Neural progenitor cell (in vitro differentiated cells): ENCODE measurements at places on chromosomes 6 and 20.

- DNase-seq = no peak
Observed at GRCh38 chr6:45921691-45922281, 93.9 kb downstream of the CLIC5 start.

DNA sequence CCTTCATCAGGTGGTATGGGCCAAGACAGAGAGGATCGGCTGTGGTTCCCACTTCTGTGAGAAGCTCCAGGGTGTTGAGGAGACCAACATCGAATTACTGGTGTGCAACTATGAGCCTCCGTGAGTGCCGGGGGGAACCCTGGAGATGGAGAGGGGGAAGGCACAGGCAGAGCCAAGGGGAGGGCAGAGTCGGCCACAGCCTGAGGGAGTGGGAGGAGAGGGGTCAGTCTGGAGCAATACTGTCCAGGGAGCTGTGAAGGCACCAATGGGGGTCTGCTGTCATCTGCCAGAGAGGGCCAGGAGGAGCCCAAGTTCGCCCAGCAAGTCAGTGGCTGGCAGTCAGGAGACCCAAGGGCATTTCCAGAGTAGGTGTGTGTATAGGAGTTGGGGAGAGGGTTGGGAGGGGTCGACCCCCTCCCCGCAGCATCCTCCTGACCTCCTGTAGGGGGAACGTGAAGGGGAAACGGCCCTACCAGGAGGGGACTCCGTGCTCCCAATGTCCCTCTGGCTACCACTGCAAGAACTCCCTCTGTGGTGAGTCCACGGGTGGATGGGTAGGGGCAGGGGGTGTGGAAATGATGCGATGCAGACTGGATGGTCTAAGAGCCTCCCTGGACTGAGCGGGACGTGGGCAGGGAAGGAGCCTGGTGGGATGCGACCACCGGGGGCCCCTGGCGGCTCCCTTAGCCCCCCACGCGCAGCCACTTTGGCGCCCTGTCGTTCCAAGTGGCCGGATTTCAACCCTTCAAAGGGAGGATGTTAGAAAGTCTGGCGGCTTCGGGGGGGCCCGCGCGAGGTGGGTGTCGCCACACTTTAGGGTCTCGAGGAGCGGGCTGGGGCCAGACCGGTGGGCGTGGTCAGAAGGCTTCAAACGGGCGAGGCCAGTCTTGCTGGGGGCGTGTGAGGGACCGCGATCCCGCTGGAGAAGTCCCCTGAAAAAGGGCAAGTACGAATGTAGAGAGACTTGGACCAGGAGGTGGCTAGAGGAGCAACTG lies 7.2 kb downstream of the PI16 start:
- no peak for DNase-seq

GRCh38 chr20:10496465-10496864 lies 61.4 kb downstream of the SLX4IP start:
- no peak for DNase-seq

- DNase-seq = no peak
Observed at GRCh38 chr20:53322651-53323050, 271.0 kb downstream of the ZNF217 start.

- DNase-seq = no peak
Observed at GRCh38 chr6:98695091-98695801, 139.1 kb upstream of the POU3F2 start.

DNA sequence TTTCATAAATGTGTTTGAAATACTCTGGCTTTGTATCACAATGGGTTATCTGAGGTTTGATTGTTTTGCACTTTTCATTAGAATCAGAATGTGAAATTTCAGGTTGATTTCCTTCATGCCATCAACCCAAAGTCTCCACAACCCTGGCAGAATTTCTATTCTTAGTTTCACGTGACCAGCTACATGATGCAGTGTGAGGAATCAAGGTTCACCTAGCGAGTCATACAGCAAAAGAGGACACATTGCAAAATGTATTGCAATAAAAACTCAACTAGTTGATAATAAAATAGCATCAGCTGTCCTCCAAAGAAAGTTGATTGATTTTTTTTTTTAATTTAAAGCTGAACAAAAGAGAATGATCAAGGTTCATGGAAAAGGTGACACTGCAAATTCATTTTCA lies 2.2 kb downstream of the HAO1 start:
- DNase-seq = no peak

GRCh38 chr6:113680301-113680700 lies 176.8 kb upstream of the MARCKS start:
- DNase-seq = no peak

DNA sequence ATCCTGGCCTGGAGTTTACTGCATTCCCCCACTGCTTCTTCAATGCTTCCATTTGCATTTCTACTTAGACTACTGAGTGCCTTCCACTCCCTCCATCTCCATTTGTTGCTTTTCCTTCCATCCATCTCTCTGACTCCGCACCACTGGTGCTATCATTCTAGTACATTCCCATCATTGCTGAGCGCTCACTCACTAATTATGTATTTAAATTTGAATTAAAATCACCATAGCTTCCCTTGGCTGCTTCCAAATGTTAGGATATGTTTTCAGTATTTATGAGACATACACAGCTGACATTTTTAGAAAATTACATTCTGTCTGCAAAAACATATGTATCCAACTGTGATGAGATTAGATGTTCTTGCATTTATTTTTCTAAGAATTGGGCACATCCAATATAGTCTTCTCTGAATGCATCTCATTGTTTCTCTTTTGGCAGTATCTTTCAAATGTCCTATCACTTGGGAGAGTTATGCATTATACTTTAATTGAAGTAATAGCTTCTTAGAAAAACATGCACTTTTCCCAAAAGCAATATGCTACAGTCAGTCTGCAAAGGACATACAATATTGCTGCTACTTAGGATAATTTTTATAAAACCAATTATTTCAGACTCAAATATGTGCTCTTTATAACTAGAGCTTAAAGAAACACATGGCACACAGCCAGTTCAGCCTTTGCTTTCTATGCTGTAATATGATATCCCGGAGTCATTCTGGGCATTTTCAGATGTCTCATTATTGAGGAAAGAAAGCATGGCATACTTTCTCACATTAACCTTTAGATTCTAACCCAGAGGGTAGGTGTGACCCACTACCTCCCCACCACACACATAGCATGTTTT lies 12.1 kb upstream of the COL21A1 start:
- DNase-seq = no peak

DNA sequence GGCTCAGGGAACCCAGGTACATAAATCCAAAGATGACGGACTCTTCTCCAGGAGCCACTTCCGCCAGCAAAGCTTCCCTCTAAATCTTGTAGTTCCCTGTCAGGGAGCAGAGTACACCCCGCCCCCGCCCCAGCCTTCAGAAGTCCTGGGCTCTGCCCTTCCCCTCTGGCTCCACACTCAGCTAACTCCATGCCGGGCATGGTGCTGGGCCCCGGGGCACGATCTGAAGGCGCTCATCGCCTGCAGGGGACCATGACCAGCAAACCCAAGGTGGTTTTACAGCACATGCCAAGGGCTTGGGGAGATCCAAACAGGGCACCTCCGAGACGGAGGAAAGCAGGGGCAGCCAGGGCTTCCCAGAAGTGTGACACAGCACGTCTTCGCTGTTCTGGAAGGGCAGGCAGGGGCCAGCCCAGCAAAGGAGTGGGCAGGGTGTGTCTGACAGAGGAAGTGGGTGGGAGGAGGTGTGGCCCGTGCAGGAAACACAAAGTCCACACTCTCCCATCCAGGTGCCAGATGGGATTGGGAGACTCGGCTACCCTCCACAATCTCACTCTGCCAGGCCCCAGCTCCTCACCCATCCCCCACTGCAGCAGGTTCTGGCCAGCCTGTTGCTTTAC lies 41.6 kb upstream of the SLC22A2 start:
- no peak for DNase-seq

DNA sequence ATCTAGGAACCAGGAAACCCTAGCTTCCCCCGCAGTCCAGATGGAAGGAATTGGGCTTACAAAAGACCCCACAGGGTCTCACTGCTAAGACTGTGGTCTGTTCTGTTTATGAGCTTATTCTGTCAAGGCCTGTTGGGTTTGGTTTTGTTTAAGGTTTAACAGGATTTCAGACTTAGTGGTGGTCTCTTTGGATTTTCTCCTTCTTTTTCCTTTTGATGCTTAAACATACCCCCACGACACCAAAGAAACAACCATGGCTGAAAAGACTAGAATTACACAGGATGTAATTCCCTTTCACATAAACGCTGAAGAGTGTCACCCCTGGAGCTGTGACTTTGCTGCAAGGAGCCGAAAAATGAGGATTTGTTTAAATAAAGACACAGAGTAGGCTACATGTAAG lies 408.6 kb downstream of the PREX1 start:
- peak; percentile 55 for DNase-seq

- no peak for DNase-seq
Observed at GRCh38 chr20:34895465-34895864, 19.1 kb downstream of the ACSS2 start.

GRCh38 chr6:158536891-158537798 lies 22.7 kb upstream of the TMEM181 start:
- DNase-seq = peak; percentile 86

GRCh38 chr6:30600451-30600961 lies 16.5 kb downstream of the PPP1R10 start:
- no peak for DNase-seq

- DNase-seq = no peak
Observed at GRCh38 chr6:39369987-39370386, 47.5 kb upstream of the KCNK16 start.

GRCh38 chr20:37096415-37097041 lies 731 bp upstream of the RBL1 start:
- peak; percentile 7 for DNase-seq

DNA sequence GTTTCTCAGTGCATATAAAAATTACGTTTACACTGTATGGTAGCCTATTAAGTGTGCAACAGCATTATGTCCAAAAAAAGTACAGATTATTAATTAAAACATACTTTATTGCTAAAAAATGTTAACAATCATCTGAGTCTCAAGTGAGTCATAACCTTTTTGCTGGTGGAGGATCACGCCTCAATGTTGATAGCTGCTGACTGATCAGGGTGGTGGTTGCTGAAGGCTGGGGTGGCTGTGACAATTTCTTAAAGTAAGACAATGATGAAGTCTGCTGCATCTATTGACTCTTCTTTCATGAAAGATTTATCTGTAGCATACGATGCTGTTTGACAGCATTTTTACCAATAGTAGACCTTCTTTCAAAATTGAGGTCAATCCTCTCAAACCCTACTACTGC lies 155.1 kb downstream of the BTBD9 start:
- no peak for DNase-seq
